ENCODE measurements at places on chromosomes 4 and X. TPM values are rescaled to one million over a fixed set of nuclear protein-coding genes. Genes with fewer than 3 reads are reported as not detected.

GRIA3 gene
- total RNA-seq = not detected

MAGEA2 gene
- total RNA-seq = not detected

CTAG1B gene
- total RNA-seq = not detected

XAGE3 gene
- not detected for total RNA-seq

GAGE12C gene
- total RNA-seq = not detected

VCX gene
- total RNA-seq = not detected

NALF2 gene
- not detected for total RNA-seq

DNA sequence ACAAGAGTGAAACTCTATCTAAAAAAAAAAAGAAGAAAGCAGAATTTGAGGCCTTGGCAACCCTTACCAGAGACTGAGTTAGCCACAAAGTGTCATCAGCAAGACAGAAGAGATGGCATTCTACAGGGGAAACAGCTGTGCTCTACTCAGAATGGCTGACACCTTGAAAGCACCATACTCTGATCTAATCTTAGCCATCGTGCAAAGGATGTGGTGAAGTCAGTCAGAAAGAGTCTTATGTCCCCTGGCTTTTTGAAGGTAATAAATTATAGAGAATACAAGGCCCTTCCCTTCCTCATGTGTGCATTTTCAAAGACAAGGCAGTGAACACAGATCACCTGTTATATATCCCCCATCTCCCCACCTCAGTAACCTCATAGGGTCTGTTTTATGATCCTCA is 13.2 kb downstream of the CLNK start:
- DNase-seq = no peak

DNA sequence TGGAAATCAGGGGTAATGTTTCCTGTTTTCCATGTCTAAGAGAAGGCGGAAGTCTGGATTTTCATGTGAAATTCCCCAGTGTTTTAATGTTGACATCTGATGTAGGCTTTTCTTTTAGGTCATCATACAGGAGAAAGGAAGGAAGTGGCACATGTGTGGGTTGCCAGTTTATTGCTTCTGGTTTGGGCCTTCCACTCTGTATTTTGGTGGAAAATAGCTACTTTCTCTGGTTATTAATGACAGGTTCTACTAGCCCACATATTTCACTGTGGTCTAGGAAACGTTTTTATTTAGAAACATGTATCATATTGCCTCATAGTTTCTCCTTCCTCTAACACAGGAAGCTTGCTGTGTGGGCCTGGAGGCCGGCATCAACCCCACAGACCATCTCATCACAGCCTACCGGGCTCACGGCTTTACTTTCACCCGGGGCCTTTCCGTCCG is 7.2 kb downstream of the PDHA1 start:
- DNase-seq = no peak

DNA sequence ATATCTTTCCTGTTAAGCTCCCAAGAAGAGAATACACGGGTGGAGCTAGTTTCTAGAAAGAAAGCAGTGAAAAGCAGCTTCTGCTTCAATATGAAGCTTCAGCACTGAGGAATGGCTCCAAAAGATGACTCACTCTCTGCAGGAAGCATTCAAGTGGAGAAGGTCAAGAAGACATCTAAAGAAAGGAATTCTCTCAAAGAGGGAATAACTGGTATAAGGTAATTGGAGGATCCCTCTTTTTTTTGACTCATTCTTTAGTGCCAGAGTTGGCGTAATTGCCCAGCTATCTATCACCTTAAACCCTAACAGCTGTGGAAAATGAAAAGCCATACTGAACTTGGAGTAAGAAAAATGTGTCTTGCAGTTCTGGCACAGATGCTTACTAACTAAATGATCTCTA is 3.5 kb downstream of the EDA2R start:
- peak; percentile 2 for DNase-seq

GRCh38 chr4:8513931-8514330 is 66.3 kb upstream of the GPR78 start:
- no peak for DNase-seq

DNA sequence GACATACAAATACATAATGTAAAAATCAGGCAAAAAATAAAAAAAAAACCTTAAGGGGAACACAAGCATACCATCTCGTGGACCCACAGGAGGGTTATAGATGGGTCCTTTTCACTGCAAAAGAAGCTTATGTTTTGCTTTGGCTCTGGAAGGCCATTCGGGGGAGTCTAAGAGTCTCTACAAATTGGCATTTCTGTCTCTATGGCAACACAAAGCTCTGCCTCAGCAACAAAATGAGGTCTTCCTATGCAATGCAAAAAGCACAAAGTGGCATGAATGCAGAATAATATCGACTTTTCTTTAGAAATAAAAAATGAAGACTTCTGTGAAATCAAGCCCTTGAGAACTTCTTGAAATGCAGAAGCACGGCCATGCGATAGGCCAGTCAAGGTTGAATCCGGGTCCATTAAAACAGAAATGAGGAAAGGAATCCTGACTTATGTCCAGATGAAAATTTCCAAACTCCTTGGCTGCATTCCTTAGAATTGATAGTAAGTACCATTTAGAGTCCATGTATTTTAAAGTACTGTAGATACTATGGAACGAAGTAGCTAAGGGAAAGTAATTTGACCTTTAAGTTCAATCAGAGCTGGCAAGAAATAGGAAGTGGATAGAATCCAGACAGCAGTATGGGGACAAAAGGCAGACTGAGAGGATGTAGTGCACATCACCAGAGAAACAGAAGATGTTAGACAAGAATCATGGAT is 63.7 kb upstream of the PDLIM3 start:
- DNase-seq = no peak

DNA sequence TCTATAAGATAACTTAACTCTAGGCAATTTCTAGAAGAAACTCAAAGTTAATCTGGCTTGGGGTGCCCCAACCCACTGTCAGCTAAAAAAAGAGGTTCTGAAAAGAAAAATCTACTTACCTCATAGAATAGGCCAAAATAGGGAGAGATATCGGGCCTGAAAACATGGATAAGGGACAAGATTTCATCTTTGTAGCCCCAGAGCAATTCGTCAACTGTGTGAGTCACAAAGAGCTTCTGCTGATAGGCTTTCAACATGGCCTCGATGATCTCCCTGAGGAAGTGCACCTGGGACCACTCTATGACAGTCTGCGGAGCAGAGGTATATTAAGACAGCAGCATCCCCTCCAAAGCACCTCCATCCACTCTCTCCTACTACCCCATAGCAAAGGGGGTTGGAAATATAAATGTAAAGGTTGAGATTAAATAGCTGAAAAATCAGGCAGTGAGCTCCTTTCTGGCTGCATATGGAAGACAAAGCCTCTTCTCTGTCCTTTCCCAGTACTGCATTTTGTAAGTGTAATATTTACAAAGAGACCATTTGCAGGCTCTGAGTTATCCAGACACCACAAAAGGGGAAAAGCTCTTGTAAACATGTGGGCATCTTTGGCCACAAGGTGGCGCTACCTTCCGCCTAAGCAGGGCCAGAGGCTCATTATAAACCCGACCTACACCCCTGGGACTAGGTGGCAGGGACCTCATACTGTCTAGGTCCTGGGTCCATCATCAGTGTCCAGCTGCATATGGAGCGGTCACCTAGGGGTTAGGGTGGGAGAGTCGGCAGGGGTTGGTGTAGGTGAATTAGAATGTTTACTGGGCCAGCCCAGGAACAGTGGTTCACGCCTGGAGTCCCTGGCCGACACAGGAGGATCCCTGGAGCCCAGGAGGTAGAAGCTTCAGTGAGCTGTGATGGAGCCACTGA is 31.5 kb upstream of the NUP54 start:
- DNase-seq = peak; percentile 93

DNA sequence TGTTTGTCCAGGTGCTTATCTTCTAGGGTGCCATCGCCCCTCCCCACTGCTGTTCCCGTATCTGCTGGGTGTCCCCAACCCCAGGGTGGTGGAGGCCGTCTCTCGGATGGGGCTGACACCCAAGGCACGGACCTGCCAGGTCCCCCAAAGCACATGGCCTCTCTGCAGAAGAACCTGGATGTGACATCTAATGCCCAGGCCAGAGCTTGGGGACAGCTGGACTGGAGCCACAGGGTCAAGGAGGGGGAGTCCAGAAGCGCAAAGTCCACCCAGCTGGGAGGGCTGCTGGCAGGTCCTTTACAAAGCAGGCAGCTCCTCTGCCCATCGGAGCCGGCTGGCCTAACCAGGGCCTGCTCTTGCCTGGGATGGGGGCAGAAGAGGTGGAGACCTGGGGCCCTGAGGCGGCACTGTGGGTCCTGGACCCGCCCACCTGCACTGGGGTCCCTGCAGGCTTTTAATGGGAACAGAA is 751 bp upstream of the DOK7 start:
- no peak for DNase-seq

- DNase-seq = peak; percentile 2
These were observed 46.4 kb downstream of the PAGE2 start for GRCh38 chrX:55135171-55135570.

GRCh38 chr4:110510955-110511544 is 35.1 kb downstream of the ENPEP start:
- DNase-seq = no peak

GRCh38 chr4:848803-849477 is 23.0 kb upstream of the CPLX1 start:
- no peak for DNase-seq

GRCh38 chrX:102835504-102836146 is 101.4 kb upstream of the RAB40AL start:
- peak; percentile 34 for DNase-seq

DNA sequence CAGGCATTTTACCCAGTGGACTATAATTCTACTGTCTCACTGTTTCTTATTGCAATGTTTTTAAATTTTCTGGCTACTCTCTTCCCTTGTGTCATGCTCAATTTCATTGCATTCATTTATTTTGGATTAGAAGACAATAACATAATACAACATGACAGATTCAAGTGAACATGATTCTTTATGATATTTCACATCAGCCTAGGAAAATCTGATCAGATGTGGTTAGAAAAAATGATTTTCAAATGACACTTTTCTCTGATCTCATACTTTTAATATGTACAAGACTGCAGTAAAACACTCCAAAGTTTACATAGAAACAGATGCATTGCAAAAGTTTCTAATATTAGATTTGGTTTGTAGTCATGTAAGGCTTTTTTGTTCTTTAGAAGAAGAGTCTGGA is 586.0 kb downstream of the ACTRT1 start:
- no peak for DNase-seq

GRCh38 chr4:4320951-4321714 is 31.1 kb downstream of the ZBTB49 start:
- DNase-seq = no peak

DNA sequence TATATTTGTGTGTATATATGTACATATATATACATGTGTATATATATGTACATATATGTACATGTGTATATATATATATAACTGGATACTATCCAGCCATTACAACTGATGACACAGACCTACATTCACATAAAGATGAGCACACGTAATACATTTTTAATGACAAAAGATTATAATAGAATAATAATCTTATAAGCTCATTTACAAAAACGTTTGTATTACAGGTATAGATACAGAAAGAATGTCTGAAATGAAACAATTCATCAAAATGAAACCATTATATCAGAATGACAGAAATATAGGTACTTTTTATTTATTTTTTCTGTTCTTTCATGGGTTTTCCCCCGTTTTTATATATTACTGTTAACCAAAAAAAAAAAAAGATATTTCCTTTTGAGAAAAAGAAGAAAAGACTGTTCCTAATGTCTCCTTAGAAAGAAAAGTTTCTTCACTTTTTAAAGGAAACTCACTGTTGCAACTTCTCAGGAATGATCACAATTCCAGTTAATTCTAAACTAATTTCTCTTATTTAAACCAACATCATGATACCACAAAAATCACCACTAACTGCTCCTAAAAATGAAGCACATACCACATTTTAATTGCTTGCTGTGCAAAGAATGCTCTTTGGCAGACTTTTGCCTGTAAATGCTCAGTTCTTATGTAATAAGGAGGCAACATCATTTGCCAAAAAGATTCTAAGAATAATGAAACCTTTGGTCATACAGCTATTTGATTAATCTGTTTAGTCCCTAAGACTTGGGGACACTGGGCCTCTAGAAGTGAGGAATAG is 18.9 kb downstream of the LEF1 start:
- no peak for DNase-seq

DNA sequence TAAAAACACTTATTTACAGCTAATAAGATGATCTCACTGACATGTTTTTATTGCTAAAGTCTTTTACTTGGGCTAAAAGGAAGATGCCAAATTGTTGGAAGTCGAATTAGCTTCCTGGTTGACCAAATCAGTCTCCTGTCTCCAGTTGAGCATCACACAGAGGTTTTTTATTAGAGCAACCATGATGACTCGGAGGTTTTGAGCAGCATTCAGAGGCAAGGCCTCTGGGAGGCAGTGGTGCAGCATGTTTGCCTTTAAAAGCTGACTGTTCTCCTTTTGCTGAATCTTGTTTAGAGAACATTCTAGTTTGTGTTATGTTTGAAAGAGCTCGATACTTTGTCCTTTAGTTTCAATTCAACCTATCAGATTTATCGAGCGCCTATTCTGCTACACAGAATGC is 2.1 kb downstream of the UCHL1 start:
- DNase-seq = peak; percentile 77

DNA sequence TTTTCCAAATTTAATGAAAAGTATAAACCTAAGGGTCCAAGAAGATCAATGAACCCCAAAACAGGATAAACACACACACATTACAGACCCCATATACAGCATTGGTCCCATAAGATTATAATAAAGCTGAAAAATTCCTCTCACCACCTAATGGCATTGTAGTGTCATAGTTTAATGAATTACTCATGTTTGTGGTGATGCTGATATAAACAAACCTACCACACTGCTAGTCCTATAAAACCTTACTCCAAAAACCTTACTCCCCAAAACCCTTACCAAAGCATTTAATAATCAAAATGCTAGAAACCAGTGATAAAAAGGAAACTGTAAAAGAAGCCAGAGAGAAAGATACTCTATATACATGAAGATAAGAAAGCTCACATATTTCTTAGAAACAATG is 148.1 kb upstream of the SH3RF1 start:
- DNase-seq = no peak

- DNase-seq = no peak
These were observed 993.1 kb downstream of the RPA4 start for GRCh38 chrX:97876697-97877407.

- peak; percentile 53 for DNase-seq
These were observed 75.4 kb downstream of the DCHS2 start for GRCh38 chr4:154416190-154416547.

- DNase-seq = no peak
These were observed 82.6 kb downstream of the MTMR1 start for GRCh38 chrX:150775569-150776350.

- DNase-seq = no peak
These were observed 101.4 kb downstream of the AWAT2 start for GRCh38 chrX:69948276-69948797.

DNA sequence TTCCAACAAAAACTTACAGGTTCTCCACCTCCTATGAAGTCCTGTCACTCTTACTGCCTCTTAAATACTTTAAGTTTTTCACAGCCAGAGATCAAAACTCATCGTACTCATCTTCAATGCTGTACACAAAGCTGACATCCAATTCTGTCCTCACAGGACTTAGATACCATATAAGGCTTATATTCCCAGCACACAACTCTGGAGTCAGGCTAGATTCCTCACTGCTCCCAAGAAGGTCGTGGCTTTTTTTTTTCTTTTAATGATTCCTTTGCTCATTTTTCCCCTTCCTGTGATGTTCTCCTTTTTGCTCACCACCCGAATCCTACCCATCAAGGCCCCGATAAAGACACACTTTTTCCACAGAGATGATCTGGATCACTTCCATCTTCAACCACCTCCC is 914 bp downstream of the TRAPPC2 start:
- no peak for DNase-seq

GRCh38 chrX:109601486-109601885 is 23.5 kb downstream of the KCNE5 start:
- DNase-seq = no peak

GRCh38 chr4:94375364-94375763 is 32.7 kb upstream of the HPGDS start:
- no peak for DNase-seq
